ENCODE measurements at places on chromosomes 1 and 21.

DNA sequence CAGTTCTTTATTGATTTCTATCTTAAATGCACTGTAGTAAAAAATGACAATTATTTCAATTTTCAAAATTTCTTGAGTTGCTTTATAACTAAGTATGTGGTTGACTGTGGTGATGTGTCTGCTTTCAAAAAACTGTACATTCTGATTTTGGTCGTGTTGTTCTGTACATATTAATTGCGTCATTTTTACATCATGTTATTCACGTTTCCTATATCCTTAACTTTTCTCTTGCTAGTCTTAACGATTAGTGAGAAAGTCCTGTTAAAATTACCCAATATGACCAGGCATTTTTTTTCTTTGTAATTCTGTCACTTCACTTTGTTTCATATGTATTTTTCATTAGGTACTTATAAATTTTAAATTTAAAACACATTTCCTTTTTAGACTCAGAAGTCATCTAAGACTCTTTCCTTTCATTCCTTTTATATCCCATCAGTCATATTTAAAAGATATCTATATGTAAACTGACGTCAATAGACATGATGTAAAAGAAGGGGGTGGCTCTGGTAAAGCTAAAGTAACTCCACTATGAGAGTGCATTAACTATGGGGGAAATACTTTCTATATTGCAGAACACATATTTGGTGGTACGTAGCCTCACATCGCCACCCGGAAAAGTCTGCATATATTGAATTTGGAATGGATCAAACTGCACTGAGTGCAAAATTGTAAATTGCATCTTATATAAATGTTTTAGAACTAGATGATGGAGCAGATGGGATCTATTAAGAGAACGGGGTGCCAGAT is 1.1 kb upstream of the COA6 start:
- DNase-seq = no peak

- no peak for DNase-seq
Observed at GRCh38 chr21:38533887-38534286, 35.6 kb upstream of the ERG start.

- no peak for DNase-seq
Observed at GRCh38 chr21:44923480-44924084, 2.9 kb upstream of the ITGB2 start.

- no peak for DNase-seq
Observed at GRCh38 chr1:203992440-203992839, 80.5 kb upstream of the SOX13 start.

GRCh38 chr1:19336543-19336942 is 24.4 kb downstream of the SLC66A1 start:
- DNase-seq = peak; percentile 75

DNA sequence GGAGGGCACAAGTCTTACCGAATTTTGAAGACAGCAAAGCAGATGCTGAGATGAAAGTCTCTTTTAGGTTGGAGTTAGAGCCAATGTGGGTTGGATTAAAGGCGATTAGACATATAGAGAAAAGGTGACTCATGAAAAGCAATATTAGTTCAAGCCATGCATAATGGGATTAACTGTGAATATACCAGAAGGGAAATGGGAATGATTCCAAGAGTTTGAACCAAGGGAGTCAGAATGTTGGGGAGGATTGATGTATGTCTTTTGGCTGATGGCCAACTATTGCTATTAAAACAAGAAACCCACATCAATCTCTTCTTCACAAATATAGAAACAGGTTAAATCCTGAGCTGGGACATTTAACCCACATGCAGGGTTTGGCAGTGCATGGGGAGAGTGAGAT is 1.2 kb downstream of the HMGCS2 start:
- DNase-seq = no peak

- DNase-seq = no peak
Observed at GRCh38 chr1:72670902-72671301, 388.6 kb upstream of the NEGR1 start.

DNA sequence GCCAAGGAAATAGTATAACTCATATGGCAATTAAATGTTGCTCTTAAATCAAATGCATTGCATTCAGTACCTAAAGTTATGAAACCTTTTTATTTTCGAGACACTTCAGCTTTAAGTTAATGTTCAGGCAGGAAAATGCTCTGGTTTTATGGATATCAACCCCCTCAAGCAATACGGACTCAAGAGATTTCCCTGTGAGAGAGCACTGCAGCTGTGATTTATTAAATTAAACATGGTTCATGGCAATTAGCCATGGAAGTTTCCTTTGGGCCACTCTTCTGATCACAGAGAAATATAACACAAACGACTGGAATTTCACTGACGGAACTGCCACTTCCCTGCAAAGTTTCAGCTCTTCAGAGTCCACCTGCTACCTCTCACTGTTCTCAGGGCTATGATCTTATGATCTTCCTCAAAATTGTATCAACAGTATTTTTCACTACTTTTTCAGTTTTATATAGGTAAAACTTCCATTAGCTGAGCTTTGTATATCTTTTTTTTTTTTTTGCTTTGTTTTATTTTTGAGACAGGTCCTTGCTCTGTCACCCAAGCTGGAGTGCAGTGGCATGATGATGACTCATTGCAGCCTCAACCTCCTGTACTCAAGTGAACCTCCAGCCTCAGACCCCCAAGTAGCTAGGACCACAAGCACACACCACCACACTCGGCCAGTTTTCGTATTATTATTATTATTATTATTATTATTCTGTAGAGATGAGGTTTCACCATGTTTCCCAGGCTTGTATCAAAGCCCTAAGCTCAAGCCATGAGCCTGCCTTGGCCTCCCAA is 923.1 kb upstream of the TMPRSS15 start:
- no peak for DNase-seq

DNA sequence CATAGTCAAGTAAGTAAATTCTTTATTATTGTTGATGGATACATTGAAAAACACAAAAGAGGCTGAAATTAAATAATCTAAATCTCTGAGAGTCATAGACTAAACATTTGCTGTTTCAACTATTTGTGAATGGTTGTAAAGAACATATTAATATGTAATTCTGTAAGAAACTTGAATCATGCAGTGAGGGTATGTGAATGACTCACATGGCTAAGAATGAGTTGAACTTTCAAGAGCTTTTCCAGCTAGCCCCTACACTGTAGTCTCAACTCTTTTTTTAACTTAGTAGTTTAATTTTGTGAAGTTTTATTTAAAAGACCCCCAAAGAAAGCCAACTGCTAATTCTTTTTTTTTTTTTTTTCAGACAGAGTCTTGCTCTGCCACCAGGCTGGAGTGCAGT is 588.1 kb downstream of the DPYD start:
- DNase-seq = no peak

DNA sequence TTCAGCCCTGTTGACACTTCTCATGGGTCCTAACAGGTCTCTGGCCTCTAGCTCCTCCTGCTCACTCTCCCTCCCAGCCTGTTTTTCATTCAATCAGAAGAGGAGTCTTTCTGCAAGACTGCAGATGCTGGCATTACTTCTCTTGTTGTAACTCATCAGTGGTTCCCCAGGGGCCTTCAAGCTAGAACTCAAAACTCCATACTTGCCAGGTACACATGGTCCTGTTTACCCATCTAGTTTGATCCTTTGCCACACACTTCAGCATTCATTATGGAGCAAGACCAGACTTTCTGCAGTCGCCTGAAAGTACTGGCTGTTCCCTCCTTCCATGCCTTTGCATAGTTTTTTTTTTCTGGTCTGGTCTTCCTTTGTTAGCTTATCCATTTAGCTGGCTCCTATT is 47.9 kb downstream of the SERBP1 start:
- DNase-seq = no peak

DNA sequence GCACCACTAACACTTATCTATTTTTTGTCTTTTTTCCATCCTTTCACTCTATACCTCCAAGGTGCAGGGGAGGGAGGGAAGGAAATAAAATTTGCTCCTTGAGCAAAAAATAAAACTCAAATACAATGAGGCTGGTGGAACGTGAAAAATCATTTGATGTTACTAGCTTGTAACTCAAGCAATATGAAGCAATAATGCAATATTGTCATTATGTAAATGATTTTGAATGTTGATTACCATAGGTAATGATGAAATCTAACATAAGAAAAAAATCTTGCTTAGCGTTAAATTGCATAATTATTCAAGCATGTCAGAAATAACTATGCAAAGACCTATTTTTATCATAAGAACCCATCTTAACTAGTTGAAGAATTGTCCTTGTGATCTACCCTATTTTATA is 277.7 kb downstream of the KCTD3 start:
- DNase-seq = no peak

GRCh38 chr1:209435654-209436566 is 147.6 kb upstream of the CAMK1G start:
- no peak for DNase-seq

DNA sequence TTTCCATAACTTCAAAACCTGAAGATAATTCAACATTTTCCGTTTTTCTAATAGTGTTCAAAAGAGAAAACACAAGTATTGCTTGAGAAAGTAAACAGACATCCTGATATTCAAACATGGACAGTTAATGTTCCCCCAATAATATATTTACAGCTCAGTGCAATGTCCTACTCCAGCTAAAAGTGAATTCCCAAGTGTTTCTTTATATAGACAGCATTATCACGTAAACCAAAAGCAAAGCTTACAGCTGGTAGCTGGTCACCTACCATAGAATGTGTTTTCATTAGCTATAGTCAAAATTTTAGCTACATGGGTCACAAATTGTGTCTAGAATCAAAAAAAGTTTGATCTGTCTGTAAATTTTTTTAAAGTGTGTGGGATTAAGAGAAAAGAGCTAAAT is 34.9 kb downstream of the WLS start:
- DNase-seq = no peak

DNA sequence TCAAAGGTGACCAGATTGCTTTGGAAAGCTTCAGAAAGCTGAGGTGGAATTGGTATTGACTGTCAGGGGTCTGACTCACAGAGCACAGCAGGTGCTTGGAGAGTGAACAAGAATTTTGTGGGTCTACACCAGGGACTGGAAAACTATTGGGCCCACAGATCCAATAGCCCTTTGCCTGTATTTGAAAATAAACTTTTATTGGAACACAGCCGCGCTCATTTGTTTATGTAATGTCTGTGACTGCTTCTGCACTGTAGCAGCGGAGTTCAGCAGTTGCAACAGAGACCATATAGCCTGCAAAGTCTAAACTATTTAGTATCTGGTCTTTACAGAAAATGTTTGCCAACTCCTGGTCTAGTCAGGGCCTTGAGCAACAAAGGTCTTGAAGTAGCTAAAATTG is 315.6 kb downstream of the NFIA start:
- no peak for DNase-seq

DNA sequence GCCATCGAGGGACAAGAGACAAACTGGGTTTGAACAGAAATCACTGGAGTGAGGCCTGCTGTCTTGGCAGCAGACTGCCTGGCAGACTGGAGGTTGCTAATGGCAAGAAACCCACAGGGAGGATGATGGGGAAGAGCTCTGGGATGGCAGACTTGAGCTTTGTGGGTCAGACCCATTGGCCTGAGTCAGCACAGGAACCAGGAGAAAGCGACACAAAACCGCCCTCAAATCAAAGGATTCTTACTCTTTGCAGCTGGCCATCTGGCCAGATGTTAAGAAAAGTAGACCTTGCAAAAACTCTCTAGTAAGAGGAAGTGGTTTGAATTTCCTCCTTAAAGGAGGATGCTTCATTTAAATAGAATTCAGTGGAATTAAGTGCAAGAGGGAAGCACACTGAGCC is 195.2 kb upstream of the JUN start:
- no peak for DNase-seq

- DNase-seq = no peak
Observed at GRCh38 chr1:27569506-27570291, 34.2 kb downstream of the AHDC1 start.

GRCh38 chr1:200048244-200048643 is 20.7 kb downstream of the NR5A2 start:
- no peak for DNase-seq

GRCh38 chr1:94942171-94943128 is 15.5 kb upstream of the CNN3 start:
- DNase-seq = no peak
